ENCODE measurements at places on chromosomes 7 and 10. TPM values are rescaled to one million over a fixed set of nuclear protein-coding genes. Genes with fewer than 3 reads are reported as not detected.

The HUS1 gene
- 33.8 TPM for total RNA-seq

The PILRA gene
- total RNA-seq: 12.3 TPM

The PDE6C gene
- not detected for total RNA-seq

The PDE1C gene
- not detected for total RNA-seq

The STYXL1 gene
- total RNA-seq: 27.7 TPM

The FGFR2 gene
- total RNA-seq: not detected

The LFNG gene
- total RNA-seq: 41.0 TPM

The PRPS1L1 gene
- not detected for total RNA-seq

The SERPINE1 gene
- total RNA-seq: 0.23 TPM

DNA sequence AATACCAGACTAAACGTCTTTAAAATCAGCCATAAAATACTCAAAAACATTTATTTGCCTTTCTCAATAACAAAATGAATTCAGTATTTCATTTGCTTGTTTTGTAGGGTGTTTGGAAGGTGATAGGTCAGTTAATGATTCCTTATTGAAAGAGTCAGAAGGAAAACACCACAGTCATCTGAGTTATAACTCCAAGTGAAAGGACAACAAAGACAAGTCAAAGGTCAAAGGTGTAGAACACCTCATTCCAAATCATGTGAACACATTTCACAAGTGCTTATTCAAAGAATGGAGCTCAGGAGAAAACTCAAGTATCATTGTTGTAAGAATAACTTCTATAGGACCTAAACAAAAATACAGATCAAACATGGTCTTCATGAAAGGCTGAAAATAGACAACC is 318.6 kb upstream of the PHF14 start:
- DNase-seq: no peak

DNA sequence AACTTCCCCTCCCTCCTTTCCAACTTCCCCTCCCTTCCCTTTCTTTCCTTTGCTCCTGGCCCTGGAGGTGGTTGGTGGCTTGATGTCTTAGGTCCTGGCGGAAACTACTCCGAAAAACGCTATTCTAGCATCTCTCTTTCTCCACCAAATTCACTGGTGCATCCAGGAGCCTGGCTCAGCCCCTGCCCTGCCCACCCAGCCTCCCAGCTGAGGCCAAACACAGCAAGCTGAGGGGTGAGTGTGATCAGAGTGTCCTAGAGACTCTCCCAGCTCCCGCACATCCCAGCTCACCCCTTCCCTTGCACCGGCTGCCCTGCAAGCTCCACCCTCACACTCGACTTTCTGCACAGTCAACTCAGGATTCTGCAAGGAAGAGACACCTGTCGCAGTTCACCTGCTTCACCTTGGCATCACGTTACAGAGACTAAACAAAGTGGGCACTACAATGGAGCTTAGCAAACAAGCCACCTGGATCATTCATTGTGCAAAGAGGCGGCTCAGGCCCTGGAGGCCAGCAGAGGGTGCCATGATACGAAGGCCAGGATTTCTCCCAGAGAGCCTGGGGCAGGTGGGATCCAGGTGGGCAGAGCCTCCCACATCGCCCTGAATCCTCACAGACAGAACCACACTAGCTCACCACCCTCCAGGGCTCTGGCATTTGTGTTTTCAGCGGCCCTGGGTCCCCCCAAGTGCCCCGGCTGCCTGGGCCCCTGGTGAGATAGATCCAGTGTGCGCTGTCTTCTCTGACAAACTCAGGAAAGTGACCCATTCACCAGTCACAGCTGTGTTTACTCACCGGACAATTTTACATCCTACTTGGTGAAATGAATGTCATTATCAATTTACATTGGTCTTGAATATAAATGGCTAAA is 169.6 kb downstream of the TCERG1L start:
- DNase-seq: no peak

- no peak for DNase-seq
Observed at GRCh38 chr7:151289891-151290290, 41.4 kb upstream of the SMARCD3 start.

DNA sequence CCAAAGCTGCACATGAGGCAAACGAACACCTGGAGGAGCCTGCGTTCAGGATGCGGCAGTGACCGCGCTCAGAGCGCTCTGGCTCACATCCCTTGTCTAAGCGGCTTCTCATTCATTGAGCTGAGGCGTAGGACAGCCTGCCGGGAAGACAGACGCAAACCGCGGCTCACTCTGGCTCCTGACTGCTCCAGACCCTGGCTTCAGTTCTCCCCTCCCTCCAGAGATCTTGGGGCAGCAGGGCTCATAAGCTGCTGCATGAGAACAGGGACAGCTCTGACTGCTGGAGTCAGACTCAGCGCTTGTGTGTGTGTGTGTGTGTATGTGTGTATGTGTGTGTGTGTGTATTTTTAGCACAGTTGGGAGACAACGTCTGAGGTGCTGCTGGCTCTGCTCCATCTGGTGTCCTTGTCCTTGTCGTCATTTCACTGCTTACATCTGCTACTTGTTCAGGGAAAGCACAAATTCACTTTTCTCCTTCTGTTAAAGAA is 15.8 kb upstream of the LYZL2 start:
- DNase-seq: no peak

DNA sequence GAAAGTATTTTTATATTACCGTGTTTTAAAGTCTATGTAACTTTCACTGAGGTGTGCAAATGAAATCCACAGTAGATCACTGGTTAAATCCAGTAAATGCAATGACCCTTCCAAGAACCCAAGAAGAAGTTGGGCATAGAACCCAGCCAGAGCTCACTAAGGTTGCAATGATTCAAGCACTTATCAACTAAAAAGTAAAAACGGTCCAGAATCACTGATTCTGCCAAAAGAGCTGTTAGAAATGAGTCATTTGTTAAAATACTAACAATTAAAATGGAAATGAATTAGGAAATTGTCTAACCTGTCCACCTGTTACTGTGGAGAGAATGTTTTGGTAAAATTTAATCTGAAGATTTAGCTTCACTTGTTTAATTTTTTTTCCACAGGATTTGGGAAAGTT is 74.4 kb downstream of the ANK3 start:
- DNase-seq: no peak

- DNase-seq: no peak
Observed at GRCh38 chr7:7918736-7919448, 49.7 kb upstream of the GLCCI1 start.

DNA sequence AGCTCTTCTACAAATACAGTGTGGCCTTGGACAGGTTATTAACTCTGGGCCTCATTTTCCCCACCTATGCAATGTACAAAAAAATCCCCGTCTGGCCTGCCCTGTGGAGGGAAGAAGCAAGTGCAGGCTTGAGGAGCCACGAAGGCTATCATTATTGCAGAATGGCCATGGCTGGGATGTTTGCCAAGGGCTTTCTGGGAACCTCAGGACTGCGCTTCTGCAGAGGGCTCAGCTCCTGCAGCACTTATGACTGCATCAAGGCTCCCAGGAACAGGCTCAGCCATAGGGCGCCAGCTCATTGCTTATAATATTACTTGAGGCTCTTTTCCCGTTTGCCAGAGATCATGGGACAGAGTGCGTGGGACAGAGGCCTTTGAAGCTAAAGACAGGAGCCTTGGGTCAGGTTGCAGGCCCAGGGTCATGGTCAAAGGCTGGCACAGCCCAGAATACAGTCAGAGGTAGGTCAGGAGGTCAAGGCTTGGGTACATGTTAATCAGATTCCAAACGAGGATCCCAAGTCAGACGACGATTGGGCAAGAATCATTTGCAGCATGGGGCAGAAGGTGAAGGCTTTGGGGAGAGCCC is 20.6 kb upstream of the C10orf105 start:
- no peak for DNase-seq

- DNase-seq: no peak
Observed at GRCh38 chr7:42677751-42678699, 233.8 kb downstream of the C7orf25 start.

- no peak for DNase-seq
Observed at GRCh38 chr10:100360234-100360633, 13.2 kb downstream of the SCD start.

GRCh38 chr10:58546722-58547445 is 34.2 kb downstream of the BICC1 start:
- no peak for DNase-seq

- DNase-seq: no peak
Observed at GRCh38 chr7:65397730-65398142, 24.1 kb downstream of the ZNF92 start.

DNA sequence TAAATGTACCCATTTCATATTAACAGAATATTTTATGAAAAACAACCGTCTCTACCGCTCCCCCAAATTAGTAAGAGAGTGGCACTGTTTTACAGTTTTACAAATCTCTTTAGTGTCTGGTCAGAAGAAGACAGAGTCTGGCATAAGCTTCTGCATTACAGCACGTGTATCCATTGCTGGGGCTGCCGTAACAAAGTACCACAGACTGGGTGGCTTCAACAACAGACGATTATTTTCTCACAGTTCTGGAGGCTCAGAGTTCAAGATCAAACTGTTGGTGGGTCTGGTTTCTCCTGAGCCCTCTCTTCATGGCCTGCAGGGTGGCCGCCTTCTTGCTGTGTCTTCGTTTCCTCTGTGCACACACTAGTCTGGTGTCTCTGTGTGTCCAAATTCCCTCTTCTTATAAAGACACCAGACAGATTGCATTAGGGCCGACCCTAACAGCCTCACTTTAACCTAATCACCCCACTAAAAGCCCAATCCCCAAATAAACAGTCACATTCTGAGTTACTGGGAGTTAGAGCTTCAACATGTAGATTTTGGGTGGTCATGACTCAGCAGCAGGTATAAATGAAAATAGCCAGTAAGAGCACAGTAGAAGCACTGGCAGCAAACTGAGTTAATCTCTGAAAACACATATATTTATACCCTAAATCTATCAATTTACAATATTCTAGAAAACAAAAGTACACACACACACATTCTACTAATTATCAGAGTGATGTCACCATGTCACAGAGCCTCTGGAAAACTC is 4.0 kb upstream of the SPOCK2 start:
- DNase-seq: no peak

DNA sequence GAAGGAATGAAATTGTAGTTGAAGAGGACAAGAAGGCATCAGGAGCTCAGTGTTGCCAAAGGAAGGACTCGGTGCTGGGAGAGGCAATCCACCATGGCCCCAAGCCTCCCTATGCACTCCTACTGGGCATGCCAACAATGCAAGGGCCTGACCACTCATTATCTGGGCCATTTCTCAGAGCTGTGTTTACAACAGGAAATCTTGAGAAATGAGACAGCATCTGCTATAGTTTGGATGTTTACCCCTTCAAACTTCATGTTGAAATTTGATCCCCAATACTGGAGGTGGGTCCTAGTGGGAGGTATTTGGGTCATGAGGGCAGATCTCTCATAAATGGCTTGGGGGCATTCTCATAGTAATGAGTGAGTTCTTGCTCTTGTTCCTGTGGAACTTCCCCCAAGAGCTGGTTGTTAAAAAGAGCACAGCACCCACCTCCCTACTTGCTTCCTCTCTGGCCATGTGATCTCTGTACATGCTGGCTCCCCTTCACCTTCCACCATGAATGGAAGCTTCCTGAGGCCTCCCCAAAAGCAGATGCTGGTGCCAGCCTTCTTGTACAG is 50.8 kb upstream of the AOAH start:
- no peak for DNase-seq

GRCh38 chr7:18590744-18591340 is 95.3 kb downstream of the HDAC9 start:
- no peak for DNase-seq

GRCh38 chr7:1459920-1460820 is 900 bp upstream of the MICALL2 start:
- DNase-seq: no peak

DNA sequence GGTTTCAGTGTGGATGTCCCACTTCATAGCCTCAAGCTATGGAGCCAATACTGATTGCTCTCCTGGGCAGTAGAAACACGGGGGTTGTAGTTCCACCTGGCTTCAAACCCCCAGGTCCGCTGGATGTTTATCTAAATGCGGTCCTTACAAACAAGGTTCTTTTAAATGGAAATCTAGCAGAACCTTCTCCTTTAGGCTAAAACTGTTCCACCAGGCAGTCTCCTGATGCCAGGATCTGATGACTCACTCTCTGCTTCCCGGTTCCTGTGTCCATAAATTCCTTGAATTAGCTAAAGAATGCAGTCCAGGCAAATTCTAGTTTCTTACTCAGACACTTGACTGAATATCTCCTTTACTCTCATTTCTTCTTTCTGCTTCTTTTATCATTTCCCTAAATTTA is 108.4 kb upstream of the FAM3C start:
- no peak for DNase-seq

DNA sequence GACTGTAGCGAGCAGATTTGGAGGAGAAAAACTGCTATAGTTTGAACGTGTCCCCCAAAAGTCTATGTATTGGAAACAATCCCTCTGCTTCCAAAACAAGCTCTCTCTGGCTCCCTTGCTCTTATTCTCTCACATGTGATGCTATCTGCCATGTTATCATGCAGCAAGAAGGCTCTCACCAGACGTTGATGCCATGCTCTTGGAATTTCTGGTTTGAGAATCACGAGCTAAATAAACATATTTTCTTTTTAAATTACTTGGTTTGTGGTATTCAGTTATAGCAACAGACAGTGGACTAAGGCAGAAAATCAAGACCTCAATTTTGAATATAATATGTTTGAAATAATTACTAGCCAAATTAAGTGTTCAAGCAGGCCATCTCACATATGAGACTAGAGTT is 17.5 kb upstream of the GNAT3 start:
- no peak for DNase-seq

Data from activated T-helper 2 cell treated with anti-CD3 and anti-CD28 coated beads, Interferon-gamma antibody, Interleukin-2, Interleukin-4, amounts not matched to agents 10 μg/mL and 5 μg/mL and 100 μg/mL, durations not matched to agents 14 hours and 24 hours and 36 hours (primary cell).